Epithelial cell of prostate (primary cell): ENCODE measurements at places on chromosomes 5 and 9.

DNA sequence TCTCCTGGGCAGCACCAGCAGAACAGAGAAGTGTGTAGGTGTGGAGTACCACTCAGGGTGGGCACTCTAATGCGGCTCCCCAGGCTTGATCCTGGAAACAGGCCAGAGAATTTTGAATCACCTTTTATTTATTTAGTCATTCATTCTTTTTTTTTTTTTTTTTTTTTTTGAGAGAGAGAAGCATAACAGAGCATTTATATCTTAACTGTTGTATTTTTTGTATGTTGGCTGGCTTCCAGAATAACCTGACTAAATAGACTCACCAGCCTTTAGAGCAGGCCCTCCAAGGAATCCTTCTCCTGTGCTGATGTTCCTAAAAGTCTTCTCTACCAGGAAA lies 153.4 kb downstream of the PIK3R1 start:
- no peak for DNase-seq

GRCh38 chr9:19186232-19186631 lies 44.3 kb upstream of the DENND4C start:
- DNase-seq = no peak

- no peak for DNase-seq
These were observed 2.5 kb downstream of the ERBIN start for GRCh38 chr5:65928860-65929259.

- DNase-seq = no peak
These were observed 45.7 kb downstream of the TGFBR1 start for GRCh38 chr9:99150451-99151171.

- no peak for DNase-seq
These were observed 865.4 kb upstream of the ACO1 start for GRCh38 chr9:31519011-31519410.

- no peak for DNase-seq
These were observed 48.4 kb upstream of the SNAPC3 start for GRCh38 chr9:15374310-15374709.

GRCh38 chr9:19378647-19379046 lies 1.4 kb downstream of the RPS6 start:
- no peak for DNase-seq

DNA sequence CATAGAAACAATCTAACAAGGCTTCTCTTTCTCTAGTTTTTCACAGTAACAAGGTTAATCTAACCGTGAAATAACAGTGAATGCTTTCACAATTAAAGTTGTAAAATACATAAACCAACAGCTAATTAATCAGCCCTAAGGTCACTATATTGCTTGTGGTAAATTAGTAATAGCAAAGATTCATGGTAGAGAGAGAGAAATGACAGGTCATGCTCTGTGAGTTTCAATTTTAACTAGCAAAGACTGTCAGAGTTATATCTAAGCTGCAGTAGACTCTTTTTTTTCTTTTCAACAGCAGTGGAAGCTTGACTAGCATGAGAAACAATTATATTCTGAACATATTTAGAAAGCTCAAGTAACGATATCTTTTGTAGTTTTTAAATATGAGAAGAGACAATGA lies 1068.0 kb downstream of the MAT2B start:
- no peak for DNase-seq

DNA sequence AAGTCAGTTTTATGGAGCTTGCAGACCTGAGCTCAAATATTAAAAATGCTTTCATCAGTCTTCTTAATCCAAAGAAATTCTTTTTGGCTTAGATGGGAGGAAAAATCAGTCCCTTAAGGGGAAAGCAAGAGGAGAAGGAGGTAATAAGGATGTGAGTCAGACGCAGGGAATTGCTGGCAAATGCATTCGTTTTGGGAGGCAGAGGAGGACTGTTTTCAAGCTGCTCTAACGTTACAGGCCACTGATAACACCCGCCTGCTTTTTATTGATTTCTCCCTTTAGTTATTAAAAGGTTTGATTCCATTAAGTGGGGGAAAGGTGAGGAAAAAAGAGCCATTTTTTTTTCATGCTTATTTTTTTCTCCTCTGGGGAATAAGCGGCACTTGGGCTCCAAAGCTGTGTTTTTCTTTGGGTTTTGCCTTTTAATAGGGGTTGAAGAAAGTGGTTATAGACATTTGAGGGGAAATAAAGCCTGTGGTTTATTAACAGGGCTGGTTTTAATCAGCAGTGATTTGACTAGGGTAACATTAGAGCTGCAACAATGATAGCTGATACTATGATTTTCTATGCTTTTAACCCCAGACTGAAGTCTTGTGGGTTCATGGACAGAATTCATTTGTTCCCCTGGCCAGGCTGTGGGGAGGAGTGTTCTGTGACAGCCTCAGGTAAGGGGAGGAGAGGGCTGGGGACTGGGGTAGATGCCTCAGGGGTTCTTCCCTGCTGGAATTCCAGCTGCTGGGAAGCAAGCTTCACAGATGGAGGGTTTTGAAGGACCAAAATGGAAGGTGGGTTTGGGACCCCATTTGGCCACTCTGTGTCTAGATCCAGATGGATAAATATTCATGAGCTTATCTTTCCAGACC lies 225.2 kb downstream of the GAS1 start:
- no peak for DNase-seq

- DNase-seq = no peak
These were observed 93.8 kb downstream of the OXCT1 start for GRCh38 chr5:41776435-41776834.

DNA sequence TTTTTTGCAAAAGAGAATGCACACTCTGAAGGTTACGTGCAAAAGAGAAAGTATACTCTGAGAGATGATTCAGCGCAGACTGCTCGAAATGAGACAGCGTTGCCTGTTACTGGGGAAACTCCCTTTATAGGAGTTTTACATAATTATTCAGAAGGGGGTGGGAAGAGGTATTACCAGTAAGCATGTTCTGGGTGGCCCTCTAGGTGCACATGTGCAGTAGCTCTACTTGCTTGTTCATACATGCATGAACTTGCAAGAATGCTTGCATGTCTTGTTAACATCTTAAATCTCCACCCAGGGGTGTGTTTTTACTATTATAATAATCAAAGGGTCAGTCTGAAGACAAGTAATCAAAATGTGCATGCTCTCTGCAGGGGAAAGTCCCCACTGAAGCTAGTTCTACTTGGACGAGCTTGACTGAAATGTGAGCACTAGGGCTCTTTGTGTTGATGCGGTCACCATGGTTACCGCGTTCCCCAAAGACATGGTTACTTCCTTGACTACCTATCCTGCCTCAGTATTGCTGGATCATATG lies 75.5 kb downstream of the SGCD start:
- no peak for DNase-seq

GRCh38 chr9:26234865-26235264 lies 556.6 kb upstream of the TUSC1 start:
- no peak for DNase-seq

DNA sequence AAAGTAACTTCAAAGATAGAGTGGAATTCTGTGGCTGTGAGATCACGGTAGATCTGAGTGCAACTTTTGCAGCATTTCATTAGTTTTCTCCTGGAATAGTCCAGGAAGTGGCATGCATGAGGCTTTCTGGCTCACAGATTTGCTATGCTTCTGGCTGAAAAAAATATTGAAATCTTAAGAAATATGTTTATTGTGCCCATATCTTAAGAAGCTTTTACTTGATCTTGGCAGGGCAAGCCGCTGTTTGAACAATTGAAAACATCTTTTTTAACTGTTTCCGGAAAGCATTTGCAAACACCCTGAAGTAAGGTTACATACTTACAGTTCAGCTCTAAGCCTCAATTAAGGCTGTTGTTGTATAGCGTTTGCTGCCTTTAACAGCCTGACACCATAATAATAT lies 135.7 kb upstream of the GDNF start:
- no peak for DNase-seq

DNA sequence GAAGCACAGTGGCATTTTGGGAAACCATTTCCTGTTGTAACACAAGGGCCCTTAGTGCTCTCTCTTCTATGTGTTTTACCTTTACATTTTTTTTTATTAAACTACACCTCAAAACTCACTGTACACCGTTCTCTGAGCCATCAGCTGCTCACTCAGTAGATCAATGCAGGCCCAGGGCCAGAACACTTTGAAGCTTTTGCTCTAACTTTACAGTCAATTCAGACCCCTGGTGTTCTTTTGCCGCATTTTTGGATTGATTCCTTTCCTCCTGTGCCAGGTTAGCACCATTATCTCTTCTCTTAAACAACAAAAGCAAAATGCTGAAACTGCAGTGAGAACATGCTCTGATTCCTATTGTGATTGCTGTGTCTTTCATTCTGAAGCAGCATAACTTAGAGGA lies 269.8 kb upstream of the RGMB start:
- no peak for DNase-seq

GRCh38 chr9:98584059-98584458 lies 124.7 kb downstream of the GABBR2 start:
- no peak for DNase-seq

DNA sequence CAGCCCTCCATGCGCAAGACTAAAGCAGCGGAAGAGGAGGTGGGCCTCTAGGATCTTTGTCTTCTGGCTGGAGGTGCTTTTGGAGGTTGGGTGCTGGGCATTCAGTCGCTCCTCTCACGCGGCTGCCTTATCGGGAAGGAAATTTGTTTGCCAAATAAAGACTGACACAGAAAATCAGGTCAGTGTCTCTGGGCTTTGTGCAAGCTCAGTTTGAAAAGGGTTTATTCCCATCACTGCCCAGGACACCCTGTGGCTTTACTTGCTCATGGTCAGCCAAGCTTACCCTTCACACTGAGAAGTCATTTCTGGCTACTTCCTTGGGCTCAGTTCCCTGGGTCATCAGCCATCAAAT lies 10.5 kb downstream of the SLC2A8 start:
- no peak for DNase-seq

DNA sequence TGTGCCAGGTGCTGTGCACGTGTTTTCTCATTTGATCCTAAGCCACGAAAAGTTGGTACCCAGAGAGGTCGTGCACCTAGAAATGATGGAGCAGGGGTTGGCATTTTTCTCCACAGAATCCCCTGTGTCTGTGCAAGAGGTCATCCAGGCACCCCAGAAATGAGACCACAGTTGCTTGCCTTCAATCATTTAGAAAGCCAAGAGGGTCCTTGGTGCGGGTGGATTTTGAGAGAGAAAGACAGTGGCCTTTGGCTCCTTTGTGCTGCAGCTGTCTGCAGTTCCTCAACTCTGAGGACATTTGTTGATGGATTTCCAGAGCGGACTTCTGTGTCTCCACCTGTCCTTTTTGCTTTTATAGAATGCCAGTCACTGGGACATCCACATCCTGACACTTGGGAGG lies 33.8 kb upstream of the SPRY4 start:
- DNase-seq = no peak

GRCh38 chr5:40277161-40277906 lies 402.4 kb upstream of the PTGER4 start:
- no peak for DNase-seq

DNA sequence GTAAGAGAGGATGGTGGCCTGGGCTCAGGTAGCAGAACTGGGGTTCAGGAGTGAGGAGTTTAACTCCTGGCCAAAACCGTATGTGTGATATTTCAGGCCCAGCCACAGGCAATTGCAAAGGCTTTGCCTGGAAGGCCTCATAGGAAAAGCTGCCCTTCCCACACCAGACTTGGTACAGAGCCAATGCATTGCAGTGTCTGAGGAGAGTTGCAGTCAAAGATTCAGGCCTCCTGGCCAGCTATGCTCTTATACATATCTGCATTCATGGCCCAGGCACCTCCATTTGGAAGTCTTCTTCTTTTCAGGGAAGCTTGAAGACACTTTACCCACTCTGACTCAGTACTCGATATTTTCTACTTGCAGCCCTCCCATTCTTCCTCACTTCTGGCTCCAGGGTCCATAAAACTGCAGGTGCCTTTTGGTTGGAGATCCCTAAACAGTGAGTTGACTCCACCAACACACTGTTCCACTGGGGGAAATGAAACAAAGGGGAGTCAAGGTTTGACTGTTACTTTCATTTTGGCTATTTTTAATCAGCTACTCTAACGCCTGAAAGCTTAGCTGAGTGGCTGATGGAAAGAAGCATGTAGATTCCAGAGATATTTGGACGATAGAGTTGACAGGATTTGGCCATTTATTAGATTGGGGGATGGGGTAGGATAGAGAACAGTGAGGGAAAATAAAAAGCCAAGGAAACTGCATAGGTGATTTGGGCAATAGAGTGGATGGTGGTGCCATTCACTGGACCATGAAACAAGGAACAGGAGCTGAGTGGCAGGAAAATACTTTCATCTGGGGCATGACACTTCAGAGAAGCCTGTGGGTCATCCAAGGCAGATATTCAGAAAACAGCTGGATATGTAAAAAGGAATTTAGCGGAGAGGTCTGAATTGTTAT lies 30.6 kb upstream of the IL33 start:
- no peak for DNase-seq

DNA sequence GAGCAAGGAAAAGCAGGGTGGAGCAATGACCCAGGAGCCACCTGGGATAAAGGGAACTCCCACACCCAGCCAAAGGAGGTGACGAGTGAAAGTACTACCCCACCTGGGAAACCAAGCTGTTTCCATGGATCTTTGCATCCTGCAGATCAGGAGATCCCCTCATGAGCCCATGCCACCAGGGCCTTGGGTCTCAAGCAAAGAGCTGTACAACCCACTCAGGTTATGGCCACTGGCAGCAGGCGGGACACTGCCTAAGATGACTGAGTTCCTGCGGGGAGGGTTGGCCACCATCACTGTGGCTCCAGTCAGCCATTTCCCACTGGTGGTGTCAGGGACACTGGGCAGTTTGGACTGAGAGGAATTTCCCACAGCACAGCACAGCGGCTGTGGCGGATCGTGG lies 225.7 kb downstream of the CDH9 start:
- DNase-seq = no peak

GRCh38 chr5:56172241-56172640 lies 60.9 kb downstream of the ANKRD55 start:
- DNase-seq = no peak

GRCh38 chr9:34169125-34169524 lies 9.7 kb upstream of the UBAP1 start:
- DNase-seq = no peak

DNA sequence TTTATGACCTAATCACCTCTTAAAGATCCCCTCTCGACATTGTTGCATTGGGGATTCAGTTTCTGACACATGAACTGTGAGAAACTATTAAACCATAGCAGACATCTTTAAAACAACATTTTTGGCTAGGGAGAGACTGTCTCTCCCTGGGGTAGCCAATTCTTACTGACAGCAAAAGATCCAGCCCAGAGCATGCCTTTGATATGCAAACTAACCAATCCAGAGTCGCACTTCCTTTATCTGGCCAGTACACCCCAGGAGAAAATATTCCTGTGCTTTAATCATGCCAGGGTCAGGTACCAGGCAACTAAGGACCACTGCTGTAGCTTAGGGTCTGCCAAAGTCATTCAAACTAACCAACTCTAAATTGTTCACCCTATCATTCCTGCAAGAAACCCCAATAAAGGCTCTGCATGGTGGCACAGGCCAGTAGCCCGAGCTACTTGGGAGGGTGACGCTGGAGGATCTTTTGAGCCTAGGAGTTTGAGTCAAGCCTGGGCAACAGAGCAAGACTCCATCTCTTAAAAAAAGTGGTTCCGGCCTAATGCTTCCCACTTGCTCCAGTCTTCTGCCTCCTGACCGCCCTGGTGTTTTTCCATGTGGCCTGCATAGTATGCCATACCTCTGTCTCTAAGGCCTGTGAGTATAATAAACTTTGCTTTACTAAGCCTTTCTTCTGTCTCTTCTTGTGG lies 62.3 kb upstream of the DAPK1 start:
- no peak for DNase-seq

GRCh38 chr5:105752801-105753200 lies 1917.9 kb downstream of the EFNA5 start:
- DNase-seq = no peak
